ENCODE measurements at places on chromosomes 16 and 17. TPM values are rescaled to one million over a fixed set of nuclear protein-coding genes. Genes with fewer than 3 reads are reported as not detected.

PRR35 gene
- total RNA-seq, result 0.09 TPM

SLC5A11 gene
- not detected for total RNA-seq

SOST gene
- total RNA-seq, result not detected

ERCC4 gene
- 15.6 TPM for total RNA-seq

GPR179 gene
- total RNA-seq, result 0.10 TPM

CDH13 gene
- total RNA-seq, result 23.0 TPM

DNA sequence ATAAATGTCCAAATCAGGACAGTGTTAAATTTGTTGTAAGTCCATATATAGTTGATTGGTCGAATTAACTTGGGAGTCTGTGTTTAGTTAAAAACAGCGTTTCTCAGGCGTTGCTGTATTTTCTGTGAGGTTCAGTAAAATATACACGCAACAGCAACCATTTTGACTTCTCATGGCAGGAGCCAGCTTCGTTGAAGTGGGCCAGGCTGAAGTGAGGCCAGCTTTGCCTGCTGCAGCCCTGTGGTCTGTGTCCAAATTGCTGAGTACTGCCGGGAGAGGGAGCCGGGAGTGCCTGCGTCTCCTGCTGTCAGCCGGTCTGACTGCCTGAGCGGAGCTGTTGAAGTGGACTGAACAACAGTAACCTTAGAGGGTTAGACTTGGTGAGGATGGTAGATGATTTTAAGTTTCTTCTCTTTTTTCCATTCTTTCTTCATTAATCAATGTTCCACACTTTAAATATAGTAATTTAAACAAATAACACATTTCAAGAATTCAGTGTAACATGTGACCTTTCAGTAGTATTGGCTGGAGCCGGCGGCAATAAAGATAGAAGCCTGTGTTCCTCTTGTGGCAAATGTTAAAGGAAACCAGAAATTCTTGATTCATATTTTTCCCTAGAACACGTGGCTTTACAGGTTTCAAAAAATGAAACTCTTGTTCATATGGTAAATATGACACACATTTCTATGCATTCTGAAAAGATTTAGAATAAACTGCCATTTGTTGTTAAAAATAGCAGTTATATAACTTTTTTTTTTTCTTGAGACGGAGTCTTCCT, 37.0 kb upstream of the ZNF750 start:
- H3K4me1 ChIP-seq, result no peaks in the 10 kb centered on the region
- H3K27me3 ChIP-seq, result no peaks in the 10 kb centered on the region
- H3K36me3 ChIP-seq, result no peaks in the 10 kb centered on the region
- peak; percentile 57 for DNase-seq

DNA sequence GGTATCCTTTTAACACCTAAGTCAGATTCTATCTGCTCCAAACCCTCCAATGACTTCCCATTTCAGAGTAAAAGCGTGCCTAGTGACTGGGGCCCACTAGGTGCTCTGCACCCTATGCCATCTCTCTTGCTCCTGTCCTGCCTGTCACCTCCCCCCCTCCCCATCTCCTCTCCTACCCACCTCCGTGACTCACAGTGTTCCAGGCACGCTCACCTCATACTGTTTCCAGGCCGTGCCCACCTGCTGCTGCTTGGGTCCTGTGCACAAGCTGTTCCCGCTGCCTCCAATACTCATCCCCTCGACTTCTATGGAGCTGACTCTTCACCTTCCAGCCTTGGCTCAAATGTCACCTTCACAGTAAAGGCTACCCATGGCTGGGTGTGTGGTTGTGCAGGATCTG, 21.7 kb downstream of the DNAH3 start:
- DNase-seq, result no peak
- no peaks in the 10 kb centered on the region for H3K4me1 ChIP-seq
- no peaks in the 10 kb centered on the region for H3K36me3 ChIP-seq
- no peak overlapping the region for H3K27ac ChIP-seq
- no peaks in the 10 kb centered on the region for H3K27me3 ChIP-seq

- no peaks in the 10 kb centered on the region for H3K27me3 ChIP-seq
- H3K4me3 ChIP-seq, result peak within 1 kb of the TSS; percentile 67
- peak within 1 kb of the TSS; percentile 53 for H3K27ac ChIP-seq
- DNase-seq, result peak; percentile 61
- H3K4me1 ChIP-seq, result no peaks in the 10 kb centered on the region
Observed at GRCh38 chr17:10729334-10730193, at the start of gene TMEM220. TSS of gene TMEM220 (minus strand) at chr17:10730023. CDS start at chr17:10729851, 172 bp downstream.

- no peaks in the 10 kb centered on the region for H3K36me3 ChIP-seq
- H3K4me3 ChIP-seq, result no peak overlapping the region
- DNase-seq, result peak; percentile 29
- no peak overlapping the region for H3K27ac ChIP-seq
- peaks cover 8% of the 10 kb centered on the region for H3K4me1 ChIP-seq
Observed at GRCh38 chr16:12395268-12395667, 408.4 kb downstream of the CPPED1 start.

GRCh38 chr17:40326014-40326831, 17.2 kb downstream of the RARA start:
- peaks cover 41% of the 10 kb centered on the region for H3K4me1 ChIP-seq
- DNase-seq, result no peak
- no peak overlapping the region for H3K27ac ChIP-seq
- no peaks in the 10 kb centered on the region for H3K27me3 ChIP-seq

DNA sequence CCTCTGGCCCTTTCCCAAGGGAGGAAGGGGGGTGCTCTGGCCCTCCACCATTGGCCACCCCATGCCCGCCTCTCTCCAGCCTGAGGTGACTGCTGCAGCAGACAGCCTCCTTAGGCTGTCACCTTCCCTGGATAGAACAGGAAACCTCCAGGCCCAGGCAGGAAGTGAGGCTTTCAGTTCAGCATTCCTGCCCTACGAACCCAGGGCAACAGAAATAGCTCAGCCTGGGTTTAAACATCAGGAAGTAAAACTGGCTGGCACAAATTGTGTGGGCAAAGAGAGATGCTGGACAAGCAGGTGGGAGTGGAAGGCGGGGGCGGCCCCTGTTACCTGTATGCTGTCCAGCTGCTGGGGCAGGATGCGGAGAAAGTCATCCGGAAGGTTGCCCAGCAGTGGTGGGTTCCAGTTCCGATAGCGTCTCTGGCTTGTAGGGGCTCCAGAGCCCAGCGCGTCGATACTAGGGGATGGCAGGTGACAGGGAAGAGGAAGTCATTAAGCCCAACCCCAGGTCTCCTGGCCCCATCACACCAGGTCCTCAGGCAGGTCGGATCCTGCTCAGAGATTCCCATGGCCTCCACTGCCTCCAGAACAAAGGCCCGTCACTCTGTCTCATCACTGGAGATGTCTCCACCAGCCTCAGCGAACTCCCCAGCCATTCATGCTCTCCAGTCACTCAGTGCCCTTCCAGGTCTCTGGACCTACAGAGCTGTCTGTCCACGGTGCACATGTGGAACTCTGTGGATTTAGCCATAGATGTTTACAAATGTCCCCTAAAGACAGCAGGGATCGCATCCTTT, 23.6 kb upstream of the MRPS23 start:
- peaks cover 63% of the 10 kb centered on the region for H3K4me1 ChIP-seq
- H3K27me3 ChIP-seq, result no peaks in the 10 kb centered on the region
- DNase-seq, result no peak
- H3K4me3 ChIP-seq, result no peak overlapping the region
- peak overlapping the region; percentile 97 for H3K27ac ChIP-seq

DNA sequence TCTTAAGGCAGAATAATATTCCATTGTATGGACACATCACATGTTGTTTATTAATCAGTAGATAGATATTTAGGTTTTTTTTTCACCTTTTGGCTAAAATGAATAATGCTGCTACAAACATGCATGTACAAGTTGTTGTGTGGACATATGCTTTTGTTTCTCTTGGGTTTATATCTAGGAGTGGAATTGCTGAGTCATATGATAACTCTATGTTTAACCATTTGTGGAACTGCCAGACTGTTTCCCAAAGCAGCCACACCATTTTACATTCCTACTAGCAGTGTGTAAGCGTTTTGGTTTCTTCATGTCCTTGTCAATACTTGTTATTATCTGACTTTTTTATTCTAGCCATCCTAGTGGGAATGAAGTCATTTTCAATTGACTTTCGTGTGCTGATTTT, 21.3 kb downstream of the CYLD start:
- DNase-seq, result peak; percentile 36
- H3K27me3 ChIP-seq, result no peaks in the 10 kb centered on the region
- H3K27ac ChIP-seq, result no peak overlapping the region
- no peak overlapping the region for H3K4me3 ChIP-seq

GRCh38 chr17:70613681-70614080, 444.3 kb downstream of the KCNJ2 start:
- H3K4me3 ChIP-seq, result no peak overlapping the region
- H3K36me3 ChIP-seq, result no peaks in the 10 kb centered on the region
- no peaks in the 10 kb centered on the region for H3K27me3 ChIP-seq

GRCh38 chr17:16415031-16415924, at the start of gene TRPV2:
TSS of gene TRPV2 (plus strand) at chr17:16415571. CDS start at chr17:16417669, 2,098 bp downstream.
- H3K27me3 ChIP-seq, result no peaks in the 10 kb centered on the region
- H3K27ac ChIP-seq, result peak within 1 kb of the TSS; percentile 52
- peak within 1 kb of the TSS; percentile 64 for H3K4me3 ChIP-seq
- peaks cover 38% of the 10 kb centered on the region for H3K4me1 ChIP-seq

DNA sequence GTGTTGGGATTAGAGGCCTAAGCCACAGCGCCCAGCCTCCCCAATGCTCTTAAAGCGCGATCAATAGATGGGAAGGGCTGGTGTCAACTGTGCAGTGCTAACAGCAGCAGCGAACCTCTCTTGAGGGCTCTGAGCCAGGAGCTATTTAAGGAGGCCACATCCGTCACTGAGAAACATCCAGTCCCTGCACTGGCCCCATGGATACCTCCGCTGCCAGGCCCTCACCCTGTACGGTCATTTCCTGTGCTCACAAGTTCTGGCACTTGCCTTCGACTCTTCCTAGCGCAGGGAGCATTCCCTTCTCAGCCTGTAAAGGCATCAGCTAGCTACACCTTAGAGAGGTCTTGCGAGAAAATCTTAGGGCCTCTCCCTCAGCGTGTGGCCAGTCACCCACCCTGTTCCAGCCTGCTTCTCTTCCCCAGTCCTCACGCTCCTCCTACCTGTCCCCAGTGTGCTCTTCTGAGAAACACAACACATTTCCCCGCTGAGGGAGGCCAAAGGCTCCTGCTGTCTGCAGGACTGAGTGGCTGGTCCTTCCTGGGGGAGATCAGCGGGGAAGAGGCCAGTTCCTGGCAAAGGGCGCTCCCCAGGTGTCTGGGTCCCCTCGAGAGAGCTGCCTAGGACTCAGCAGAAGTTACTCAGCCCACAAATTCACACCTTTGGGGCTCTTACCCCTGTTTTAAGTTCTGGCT, 28.6 kb downstream of the GTF3C1 start:
- no peak overlapping the region for H3K27ac ChIP-seq
- peaks cover 6% of the 10 kb centered on the region for H3K4me1 ChIP-seq
- H3K36me3 ChIP-seq, result peaks cover 43% of the 10 kb centered on the region
- no peaks in the 10 kb centered on the region for H3K27me3 ChIP-seq
- no peak overlapping the region for H3K4me3 ChIP-seq
